T-helper 22 cell (primary cell): ENCODE measurements at places on chromosomes 16 and 17.

- no peak for DNase-seq
These were observed 737 bp downstream of the DHRS13 start for GRCh38 chr17:28901866-28902818.

DNA sequence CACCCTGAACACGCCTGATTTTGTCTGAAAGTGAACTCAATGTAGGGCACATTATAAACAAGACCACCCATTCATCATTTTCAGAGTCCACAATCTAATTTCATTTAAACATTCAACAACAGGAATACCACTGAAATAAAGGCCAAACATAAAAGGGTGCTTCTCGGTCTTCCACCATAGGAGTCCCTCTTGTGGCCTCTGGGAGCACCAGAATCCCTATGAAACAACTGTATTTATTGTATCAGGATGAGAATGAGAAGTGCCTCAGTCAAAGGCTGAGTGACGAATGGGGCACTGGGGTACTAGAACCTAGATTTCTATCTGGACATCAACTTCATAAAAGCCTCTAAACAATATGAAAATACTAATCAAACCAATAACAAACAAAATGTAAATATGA lies 40.4 kb downstream of the NXPH3 start:
- DNase-seq: no peak

GRCh38 chr17:63945784-63946439 lies 13.8 kb upstream of the CD79B start:
- DNase-seq: no peak

DNA sequence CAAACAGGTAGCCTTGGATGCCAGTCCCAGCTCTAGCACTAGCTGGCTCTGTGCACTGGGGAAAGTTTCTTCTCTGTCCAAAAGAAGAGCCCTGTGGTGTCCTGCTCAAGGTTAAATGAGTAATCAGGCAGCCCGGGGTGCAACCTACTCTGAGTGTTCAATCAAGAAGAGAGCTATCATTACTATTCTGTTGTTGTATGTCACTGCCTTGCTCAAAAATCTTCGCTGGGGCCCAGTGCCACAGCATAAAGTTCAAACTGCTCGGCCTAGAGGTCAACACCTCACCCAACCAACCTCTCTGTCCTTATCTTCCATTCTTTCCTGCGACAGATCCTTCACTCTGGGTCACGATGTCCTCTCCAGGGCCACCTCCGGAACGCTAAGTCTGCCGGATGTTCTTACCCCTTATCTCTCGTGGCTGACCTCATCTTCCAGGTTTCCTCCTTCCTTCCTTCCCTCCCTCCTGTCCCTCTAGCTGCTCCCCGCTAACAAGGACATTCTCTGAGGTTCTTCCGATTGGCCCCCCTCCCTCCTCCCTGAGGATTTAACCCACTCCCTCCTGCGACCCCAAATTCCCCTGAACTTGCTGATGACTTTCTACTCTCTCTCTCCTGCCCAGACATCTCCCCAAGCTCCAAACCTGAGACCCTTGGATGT lies 4.4 kb downstream of the FDXR start:
- DNase-seq: no peak

DNA sequence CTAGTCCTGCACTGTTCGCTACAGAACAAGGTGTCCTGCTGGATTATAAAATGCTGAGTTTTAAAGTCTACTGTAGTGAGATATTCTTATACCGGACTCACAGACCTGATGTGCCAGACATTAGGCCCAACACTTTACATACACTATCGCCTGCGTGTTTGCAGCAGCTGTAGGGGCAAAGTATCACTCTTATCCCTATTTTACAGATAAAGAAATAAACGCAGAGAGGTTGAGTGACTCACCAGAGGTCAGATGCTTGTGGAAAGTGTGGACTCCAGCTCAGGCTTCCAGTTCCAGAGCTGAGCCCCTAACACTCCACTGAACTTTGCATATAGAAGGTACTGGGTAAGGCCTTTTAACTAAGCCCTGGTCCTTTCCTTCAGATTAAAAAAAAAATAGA lies 47.4 kb downstream of the PLXDC1 start:
- no peak for DNase-seq

DNA sequence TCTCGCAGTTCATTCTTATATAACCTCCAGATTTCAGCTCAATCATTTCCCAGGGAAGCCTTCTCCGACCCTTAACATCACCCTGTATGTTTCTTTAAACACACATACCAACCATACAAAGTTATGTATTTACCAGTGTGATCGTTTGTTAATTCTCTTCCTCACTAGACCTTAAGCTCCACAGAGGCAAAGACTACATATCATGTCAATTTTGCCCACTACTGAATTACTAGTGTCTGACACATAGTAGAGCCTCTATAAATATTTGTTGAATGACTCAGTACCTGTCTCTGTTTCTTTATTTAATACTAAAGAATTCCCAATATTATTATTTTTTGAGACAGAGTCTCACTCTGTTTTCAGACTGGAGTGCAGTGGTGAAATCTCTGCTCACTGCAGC lies 137.2 kb downstream of the SHISA9 start:
- no peak for DNase-seq

DNA sequence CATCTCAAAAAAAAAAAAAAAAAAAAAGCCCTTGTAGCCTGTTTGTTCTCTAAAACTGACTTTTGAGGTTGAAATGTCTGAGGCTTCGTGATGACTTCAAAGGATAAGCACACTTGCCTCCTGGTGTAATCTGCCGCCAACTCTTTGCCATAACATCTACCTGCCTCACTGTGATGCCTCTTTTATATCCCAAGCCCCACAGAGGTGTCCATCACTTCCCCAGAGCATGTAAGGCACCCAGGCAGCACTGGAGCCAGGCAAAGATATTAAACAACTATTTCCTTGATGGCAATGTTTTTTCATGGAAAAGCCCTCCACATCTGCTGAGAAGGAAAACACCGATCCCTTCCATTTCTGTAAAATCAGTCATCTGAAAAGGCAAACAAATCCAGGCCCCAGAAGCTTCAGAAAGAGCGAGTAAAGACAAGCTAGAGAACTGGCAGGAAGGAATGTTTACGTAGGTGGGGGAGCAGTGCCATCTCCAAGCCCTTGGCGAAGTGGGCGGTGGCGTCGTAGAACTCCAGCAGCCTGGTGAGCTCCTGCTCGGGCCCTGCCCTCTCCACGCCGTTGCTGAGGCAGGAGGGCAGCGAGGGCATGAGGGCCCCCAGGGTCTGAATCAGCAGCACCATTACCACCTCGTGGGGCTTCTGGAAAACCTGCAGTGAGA lies 28.6 kb downstream of the COG7 start:
- no peak for DNase-seq

- DNase-seq: peak; percentile 45
These were observed 29.3 kb downstream of the MXRA7 start for GRCh38 chr17:76681222-76682137.

DNA sequence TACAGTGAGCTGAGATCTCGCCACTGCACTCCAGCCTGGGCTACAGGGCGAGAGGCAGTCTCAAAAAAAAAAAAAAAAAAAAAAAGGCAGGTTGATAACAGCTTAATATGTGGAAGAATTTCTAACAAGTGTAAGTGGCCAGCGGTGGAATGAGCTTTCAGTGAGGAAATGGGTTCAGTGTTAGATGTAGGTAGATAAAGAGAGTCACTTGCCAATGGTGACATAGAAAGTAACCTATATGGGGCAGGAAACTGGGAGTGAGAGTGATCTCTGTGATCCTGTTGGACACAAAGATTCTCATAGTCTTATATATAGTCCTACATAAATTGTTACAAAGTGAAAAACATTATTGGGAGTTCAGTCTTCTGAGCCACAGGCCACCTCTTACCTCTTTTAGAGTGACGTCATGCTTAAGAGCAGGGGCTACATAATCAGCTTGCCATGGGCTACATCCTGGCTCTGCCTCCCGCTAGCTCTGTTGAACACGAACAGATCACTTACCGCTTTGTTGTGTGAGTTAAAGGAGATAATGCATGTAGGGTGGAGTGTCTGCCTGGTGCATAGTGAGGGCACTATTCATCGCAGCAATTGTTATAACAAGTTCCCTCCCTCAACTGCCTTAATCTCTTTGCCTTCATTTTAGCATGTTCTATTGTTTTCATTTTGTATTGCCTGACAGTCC lies 110.2 kb upstream of the ELAC2 start:
- no peak for DNase-seq

GRCh38 chr16:23382279-23382678 lies 70.7 kb downstream of the COG7 start:
- DNase-seq: no peak

DNA sequence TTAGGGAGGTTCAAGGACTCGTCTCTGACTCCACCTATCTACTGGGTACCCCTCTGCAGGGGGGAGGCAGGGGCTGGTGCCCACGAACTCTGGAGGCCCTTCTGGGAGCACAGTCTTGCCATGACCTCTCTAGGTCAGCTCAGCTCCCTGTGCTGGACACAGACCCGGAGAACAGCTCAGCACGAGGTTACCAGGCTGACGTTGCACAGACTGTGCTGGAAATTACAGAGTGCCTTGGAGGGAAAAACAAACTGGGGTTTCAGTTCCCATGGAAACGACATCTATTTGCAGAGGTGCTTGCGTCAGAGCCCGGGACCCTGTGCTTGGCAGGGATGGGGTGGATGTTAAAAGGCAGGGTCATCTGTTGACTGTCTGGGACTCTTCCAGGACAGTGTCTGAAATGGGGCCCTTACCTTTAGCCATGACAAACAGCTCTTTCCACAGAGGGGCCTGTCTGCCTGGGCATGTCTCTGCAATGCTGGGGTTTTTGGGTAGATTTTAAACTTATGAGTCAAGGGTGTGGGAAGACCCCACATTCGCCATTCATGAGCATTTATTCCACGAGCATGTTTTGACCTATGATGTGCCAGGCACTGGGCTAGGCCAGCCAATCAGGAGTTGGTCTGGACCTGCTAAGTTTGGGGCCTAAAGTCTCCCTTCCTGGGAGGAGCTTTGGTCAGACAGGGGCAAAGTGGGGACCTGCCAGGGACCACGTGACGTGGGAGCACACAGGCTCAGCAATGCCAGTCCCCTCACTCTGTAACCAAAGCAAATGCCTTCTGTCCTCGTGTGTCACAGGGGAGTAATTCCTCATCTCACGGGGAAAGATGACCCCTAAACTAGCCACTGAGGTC lies 22.5 kb downstream of the CCR7 start:
- peak; percentile 33 for DNase-seq

- DNase-seq: no peak
These were observed 26.7 kb upstream of the ITGA3 start for GRCh38 chr17:50029185-50029584.

DNA sequence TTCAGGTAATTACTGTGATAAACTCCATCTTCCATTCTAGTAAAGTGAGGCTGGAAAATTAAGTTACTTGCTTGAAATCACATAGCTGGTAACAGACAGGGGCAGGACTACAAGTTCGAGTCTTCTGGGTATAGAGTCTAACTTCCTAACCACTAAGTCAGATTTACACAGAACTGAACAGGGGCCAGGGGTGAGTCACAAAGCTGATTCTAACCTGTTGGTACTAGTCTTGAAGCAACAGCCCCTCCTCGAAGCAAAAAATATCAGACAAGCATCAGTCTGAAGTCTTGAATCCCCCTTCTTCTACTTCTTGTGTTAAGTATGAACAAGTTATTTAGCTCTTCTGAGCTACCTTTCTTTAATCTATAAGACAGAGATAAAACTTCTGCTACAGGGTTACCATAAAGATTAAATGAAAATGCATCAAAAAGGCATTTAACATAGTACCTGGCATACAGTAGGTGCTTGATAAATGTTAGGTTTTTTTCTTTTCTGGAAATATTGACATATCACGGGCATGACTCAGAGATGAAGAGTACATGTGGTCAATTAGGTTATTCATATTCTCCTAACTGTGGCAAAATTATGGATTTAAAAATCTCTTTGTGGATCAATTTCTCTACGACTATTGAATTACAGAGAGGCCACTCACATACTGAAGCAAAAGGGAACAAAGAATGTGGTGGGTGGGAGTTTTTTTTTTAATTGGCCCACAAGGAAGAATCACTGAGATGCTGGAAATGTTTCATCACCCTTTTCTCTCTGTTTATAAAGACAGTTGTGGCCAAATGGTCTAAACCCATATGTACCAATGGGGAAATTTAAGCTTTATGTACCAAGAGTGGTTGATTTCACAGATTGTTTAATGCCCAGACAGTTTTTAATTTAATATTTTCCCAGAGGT lies 266.9 kb upstream of the DYNLRB2 start:
- DNase-seq: no peak

DNA sequence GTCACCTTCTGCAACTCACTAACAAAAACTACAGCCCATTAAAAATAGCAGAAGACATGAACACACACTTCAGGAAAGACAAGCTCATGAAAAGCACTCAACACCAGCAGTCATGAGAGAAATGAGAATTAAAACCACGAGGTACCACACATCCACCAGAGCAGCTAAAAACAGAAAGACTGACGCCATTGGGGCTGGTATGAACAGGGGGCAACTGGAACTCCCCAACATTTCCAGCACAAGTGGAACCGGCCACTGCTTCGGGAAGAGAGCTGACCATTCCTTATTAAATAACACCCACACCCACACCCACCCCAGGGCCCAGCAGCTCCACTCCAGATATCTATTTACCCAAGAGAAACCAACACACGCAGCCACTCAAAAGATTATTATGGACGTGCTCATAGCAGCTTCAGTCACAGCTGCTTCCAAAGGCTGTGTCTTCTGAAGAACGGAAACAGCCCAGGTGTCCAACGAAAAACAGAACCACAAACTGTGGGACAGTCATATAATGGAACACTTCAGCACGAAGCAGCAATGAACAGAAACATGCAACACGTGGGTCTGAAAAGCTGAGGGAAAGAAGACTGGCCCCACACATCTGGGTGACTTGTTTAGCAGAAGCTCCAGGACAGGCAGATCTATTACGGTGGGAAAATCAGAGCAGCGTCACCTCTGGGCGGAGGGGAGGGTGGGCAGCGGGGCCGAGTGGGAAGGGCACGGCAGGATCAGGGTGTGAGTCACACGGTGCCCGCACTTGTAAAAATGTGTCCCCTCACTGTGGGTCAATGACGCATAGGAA lies 41.1 kb downstream of the KLHDC4 start:
- DNase-seq: no peak

GRCh38 chr16:52465711-52466267 lies 81.2 kb downstream of the TOX3 start:
- no peak for DNase-seq

DNA sequence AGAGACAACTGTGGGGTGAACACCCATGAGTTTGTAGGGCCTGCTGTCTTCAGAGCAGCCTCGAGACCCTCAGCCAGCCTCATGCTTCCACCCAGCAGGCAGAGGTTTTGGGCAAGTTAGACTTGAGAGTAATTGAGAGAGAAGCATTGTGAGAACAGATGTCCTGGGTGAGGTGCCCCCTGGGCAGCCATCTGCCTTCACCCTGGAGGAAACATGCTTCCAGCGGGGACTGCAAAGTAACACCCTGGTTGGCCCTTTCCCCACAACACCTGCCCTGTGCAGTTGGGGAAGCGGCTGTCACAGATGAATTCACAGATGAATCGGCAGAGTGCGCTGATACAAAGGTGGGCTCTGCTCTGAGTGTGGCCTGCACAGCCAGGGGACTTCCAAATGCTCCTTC lies 23.4 kb downstream of the ATPAF2 start:
- no peak for DNase-seq

GRCh38 chr16:2704983-2705275 lies 15.1 kb downstream of the PRSS27 start:
- DNase-seq: no peak

- DNase-seq: no peak
These were observed 185.3 kb downstream of the CCDC182 start for GRCh38 chr17:57559634-57560318.
